ENCODE measurements at places on chromosomes 7 and 10. TPM values are rescaled to one million over a fixed set of nuclear protein-coding genes. Genes with fewer than 3 reads are reported as not detected.

BHLHA15 gene
- 413 TPM for polyA plus RNA-seq

EGR2 gene
- 2.0 TPM for polyA plus RNA-seq

OGDHL gene
- polyA plus RNA-seq: 2.8 TPM

CPEB3 gene
- polyA plus RNA-seq: 1.6 TPM

AKR1B15 gene
- polyA plus RNA-seq: not detected

HOXA11 gene
- not detected for polyA plus RNA-seq

COL28A1 gene
- polyA plus RNA-seq: 0.51 TPM

ZNF487 gene
- 4.8 TPM for polyA plus RNA-seq

ATXN7L1 gene
- polyA plus RNA-seq: 2.4 TPM

MNX1 gene
- 0.13 TPM for polyA plus RNA-seq

SMURF1 gene
- polyA plus RNA-seq: 10.3 TPM

NUTM2E gene
- not detected for polyA plus RNA-seq

ZP3 gene
- polyA plus RNA-seq: 2.2 TPM

DNAJC1 gene
- 23.1 TPM for polyA plus RNA-seq

PRPS1L1 gene
- polyA plus RNA-seq: not detected
